Hypothalamus (tissue), 51 donors: ENCODE measurements at places on chromosomes 2 and 18.

DNA sequence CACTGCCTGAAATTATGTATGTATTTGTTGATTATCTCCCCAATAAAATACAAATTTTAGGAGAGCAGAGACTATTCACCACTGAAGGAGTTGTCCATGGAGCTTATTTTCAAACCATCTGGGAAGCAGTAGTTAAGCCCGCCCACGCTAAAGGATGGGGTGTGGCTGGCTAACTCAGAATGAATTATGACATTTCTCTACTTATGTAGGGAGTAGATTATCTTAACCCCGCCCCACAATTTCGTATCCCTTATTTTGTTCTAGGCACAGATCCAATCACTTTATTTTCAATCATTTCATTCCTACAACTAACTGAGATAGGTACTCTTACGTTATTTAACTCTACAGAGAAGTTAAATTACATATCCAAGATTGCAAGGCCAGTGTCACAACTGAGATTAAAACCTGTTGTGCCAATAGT lies 1.4 kb upstream of the LAPTM4A start:
- DNase-seq = no peak

GRCh38 chr2:226683944-226684562 lies 115.6 kb downstream of the IRS1 start:
- no peak for DNase-seq

- no peak for DNase-seq
Observed at GRCh38 chr2:234588054-234588430, 91.2 kb upstream of the ARL4C start.

- DNase-seq = no peak
Observed at GRCh38 chr2:127638361-127639110, 7.4 kb upstream of the GPR17 start.

DNA sequence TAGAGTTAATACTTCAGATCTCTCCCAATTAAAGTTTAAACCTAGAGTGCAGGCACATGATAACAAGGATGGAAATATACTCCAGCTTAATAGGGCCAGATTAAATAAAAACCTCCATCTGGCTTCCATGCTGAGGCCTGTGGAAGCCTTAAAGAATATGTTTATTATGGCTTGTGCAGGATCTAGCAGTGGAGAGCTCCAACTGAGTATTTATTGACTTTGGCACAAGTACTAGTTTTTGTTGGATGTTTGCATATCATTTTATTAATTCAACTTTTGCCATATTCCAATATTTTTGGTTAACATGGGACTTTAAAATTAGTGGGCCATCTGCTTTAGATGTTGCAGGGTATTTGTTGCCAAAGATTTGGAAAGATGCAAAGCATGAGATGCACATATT lies 860.4 kb upstream of the SOX11 start:
- no peak for DNase-seq

- DNase-seq = no peak
Observed at GRCh38 chr2:236805800-236806531, 236.3 kb downstream of the ACKR3 start.

DNA sequence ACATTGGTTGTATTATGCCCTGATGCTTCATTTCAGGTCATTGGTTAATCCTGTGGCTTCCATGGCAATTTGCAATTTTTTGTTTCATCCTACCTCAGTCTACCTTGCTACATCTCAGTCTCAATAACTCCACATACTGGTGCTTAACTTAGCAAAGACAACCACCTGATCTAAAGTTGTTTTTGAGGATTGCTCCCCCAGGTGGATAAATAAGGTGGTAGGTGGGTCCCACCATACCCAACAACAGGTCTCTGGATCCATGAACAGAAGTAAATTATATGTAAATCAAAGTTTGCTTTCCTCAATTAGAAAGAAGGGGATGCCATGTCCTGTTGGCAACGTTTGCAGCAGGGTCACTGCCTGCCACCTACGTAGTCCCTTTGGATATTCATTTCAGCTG lies 7.0 kb downstream of the XIRP2 start:
- DNase-seq = no peak
